ENCODE measurements at places on chromosomes 13 and 19.

DNA sequence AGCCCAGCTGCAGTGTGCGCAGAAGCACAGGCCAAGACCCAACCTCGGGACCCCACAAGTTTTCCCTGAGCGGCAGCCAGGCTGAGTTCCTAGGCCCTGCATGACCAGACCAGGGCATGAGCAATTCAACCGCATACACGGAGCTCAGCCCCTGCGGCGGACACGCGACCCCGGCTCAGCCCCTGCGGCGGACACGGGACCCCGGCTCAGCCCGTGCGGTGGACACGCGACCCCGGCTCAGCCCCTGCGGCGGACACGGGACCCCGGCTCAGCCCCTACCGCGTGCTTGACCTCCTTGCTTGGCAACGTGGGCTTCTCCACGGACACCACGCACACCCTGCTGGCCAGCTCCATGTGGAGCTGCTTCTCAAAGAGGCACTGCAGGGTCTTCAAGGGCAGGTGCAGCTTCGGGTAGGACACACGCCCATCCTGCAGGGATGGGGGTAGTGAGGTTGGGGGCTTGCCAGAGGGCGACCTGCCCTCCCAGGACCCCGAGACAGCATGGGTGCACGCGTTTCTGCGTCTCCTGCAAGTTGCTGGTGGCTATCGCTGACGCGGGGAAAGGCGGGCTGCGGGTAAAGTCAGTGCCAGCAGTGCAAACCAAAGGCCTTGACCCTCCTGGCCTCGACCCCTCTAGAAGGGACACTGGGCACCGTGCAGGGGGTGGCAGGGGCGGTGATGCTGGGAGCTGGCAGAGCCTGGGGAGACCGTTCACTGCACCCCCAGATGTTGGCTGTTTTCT is 10.0 kb downstream of the POLRMT start:
- H3K36me3 ChIP-seq, result peaks cover 2% of the 10 kb centered on the region
- peaks cover 8% of the 10 kb centered on the region for H3K4me1 ChIP-seq
- no peak overlapping the region for H3K27ac ChIP-seq
- no peak overlapping the region for H3K4me3 ChIP-seq
- no peaks in the 10 kb centered on the region for H3K27me3 ChIP-seq

- no peak for DNase-seq
- peaks cover 7% of the 10 kb centered on the region for H3K4me1 ChIP-seq
- no peak overlapping the region for H3K27ac ChIP-seq
- H3K36me3 ChIP-seq, result no peaks in the 10 kb centered on the region
- H3K4me3 ChIP-seq, result no peak overlapping the region
These were observed 218.8 kb downstream of the NBEA start for GRCh38 chr13:35160896-35161295.

DNA sequence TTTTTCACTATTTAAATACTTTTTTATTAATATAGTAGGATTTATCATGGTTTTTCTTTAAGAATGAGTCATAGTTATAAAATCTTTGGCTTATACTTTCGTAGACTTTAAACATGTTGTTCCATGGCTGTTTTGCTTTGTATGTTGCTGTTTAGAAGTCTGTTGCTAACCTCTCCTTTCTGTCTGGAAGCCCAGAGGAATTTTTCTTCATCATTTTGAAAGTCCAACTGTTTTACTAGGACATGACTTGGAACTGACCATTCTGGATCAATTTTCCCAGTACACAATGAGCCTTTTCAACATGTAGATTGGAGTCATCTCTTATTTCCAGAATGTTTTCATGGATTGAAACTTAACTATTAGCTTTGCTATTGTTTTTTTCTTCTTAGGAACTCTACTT is 7.9 kb downstream of the CAB39L start:
- no peaks in the 10 kb centered on the region for H3K27me3 ChIP-seq
- no peak for DNase-seq
- H3K27ac ChIP-seq, result no peak overlapping the region
- peaks cover 9% of the 10 kb centered on the region for H3K4me1 ChIP-seq
- H3K4me3 ChIP-seq, result no peak overlapping the region
- peaks cover 5% of the 10 kb centered on the region for H3K36me3 ChIP-seq

DNA sequence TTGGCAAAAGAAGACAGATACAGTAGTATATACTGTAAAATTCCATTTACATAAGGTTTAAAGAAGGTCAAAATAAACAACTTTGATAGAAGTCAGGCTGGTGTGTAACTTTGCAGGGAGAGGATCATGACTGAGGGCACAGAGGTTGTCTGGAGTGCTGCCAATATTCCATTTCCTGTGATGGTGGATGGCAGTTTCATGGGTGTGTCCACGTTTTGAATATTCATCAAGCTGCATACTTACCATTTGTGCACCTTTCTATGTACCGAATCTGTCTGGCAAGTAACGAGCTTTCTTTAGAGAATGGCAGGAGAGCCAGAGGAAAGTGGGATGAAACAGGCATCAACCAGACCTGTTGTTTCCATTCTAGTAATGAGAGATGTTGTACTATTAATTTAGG is 420.5 kb upstream of the HTR2A start:
- H3K27me3 ChIP-seq, result no peaks in the 10 kb centered on the region
- no peaks in the 10 kb centered on the region for H3K4me1 ChIP-seq
- H3K27ac ChIP-seq, result no peak overlapping the region

DNA sequence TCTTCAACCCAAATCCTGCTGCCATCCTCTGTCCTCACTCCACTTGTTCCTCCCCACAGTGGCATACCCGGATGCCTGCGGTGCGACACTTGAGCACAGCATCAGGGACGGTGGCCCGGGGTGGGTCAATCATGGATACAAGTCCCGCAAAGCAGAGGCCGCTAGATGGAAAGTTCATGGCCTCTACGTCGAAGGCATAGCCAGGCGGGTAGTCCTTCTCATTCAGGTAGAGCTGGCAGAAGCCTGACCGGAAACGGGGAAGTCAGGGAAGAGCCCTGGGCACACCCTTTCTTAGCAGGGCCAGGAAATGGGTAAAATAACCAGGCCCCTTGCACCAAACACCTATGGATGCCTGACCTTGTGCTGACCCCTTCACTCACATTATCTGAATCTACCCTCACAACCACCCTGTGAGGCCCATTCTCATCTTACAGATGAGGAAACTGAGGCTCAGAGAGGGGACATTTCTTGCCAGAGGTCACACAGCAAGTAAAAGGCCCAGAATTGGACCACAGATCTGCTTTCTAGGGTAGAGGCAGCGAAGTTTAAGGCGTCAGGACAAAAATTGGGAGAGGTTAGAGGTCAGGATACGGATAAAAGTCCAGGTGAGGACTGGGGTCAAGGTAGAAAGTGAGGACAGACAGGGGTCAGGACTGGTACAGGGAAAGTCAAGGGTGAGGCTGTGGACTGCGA is 6.5 kb downstream of the ATP4A start:
- no peak for DNase-seq
- peak overlapping the region; percentile 27 for H3K27ac ChIP-seq
- H3K4me1 ChIP-seq, result peaks cover 20% of the 10 kb centered on the region
- peaks cover 28% of the 10 kb centered on the region for H3K27me3 ChIP-seq
- H3K4me3 ChIP-seq, result peak overlapping the region; percentile 79

- peaks cover 49% of the 10 kb centered on the region for H3K27me3 ChIP-seq
- no peak for DNase-seq
- H3K4me3 ChIP-seq, result no peak overlapping the region
- H3K4me1 ChIP-seq, result peaks cover 6% of the 10 kb centered on the region
These were observed 52.8 kb downstream of the SERP2 start for GRCh38 chr13:44426461-44426860.

GRCh38 chr19:31344403-31344802 is 4.8 kb downstream of the TSHZ3 start:
- no peak for DNase-seq
- no peak overlapping the region for H3K27ac ChIP-seq
- H3K4me1 ChIP-seq, result peaks cover 23% of the 10 kb centered on the region
- peaks cover 34% of the 10 kb centered on the region for H3K27me3 ChIP-seq

- no peak overlapping the region for H3K4me3 ChIP-seq
- no peaks in the 10 kb centered on the region for H3K27me3 ChIP-seq
- no peaks in the 10 kb centered on the region for H3K36me3 ChIP-seq
- H3K27ac ChIP-seq, result no peak overlapping the region
- peaks cover 30% of the 10 kb centered on the region for H3K4me1 ChIP-seq
- DNase-seq, result no peak
These were observed 16.2 kb upstream of the CPB2 start for GRCh38 chr13:46121033-46121432.

- DNase-seq, result no peak
- no peaks in the 10 kb centered on the region for H3K4me1 ChIP-seq
- H3K27ac ChIP-seq, result no peak overlapping the region
- H3K36me3 ChIP-seq, result no peaks in the 10 kb centered on the region
- H3K27me3 ChIP-seq, result no peaks in the 10 kb centered on the region
These were observed 457.3 kb upstream of the MIR17HG start for GRCh38 chr13:90889906-90890834.

DNA sequence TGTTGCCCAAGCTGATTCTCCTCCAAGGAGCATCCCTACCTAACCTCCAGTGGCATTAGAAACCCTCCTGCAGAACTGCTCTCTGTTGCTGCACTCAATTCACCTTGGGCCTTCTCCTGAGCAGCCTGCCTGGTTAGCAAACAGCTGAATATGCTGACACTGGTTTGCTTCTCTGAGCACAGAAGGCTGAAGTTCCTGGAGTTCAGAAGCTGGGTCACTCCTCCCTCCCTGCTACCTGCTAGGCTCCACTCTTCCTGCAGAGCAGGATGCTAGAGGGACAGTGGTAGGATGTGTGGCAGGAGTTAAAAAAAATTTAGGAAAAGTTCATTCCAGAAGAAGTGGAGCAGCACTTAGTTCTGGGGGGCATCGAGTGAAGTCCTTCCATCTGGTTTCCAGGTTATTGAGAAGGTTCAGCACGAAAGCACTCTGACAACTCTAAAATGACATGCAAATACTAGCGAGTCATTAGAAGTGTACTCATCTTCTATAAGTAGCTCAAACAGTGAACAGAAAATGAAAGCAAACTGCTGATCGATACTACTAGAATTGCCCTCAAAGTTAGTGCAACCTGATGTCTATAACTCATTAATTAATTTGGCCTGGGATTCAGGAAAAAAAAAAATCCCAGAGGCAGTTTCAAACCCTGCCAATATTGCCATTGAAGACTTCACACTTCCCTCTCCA is 293.7 kb downstream of the POU4F1 start:
- H3K4me3 ChIP-seq, result no peak overlapping the region
- no peak for DNase-seq
- H3K36me3 ChIP-seq, result no peaks in the 10 kb centered on the region
- H3K27ac ChIP-seq, result no peak overlapping the region
- peaks cover 4% of the 10 kb centered on the region for H3K27me3 ChIP-seq

- H3K27me3 ChIP-seq, result peaks cover 14% of the 10 kb centered on the region
- no peak overlapping the region for H3K27ac ChIP-seq
- no peak for DNase-seq
- H3K36me3 ChIP-seq, result no peaks in the 10 kb centered on the region
These were observed 72.5 kb downstream of the FREM2 start for GRCh38 chr13:38759390-38759789.

DNA sequence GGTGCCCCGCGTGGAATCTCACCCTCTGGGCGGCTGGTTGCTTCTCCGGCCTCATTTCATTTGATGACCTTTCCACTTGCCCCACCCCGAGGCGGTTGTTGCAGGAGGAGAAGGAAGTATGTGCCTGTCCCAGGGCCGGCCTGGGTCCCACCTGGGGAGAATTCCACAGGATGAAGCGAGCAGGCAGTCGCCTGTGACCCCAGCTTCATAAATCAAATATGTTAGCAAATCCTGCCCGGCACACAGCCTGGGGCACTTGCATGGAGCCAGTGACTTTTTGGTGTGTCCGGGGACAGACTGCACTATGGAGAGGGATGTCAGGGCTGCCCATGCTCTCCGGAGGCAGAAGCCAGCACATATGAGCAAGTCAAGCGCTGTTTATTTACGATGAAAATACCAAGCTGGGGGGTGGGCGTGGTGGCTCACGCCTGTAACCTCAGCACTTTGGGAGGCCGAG is 19.7 kb upstream of the ZBTB7A start:
- no peaks in the 10 kb centered on the region for H3K36me3 ChIP-seq
- H3K4me3 ChIP-seq, result peak overlapping the region; percentile 59
- H3K27ac ChIP-seq, result peak overlapping the region; percentile 66
- H3K27me3 ChIP-seq, result no peaks in the 10 kb centered on the region

DNA sequence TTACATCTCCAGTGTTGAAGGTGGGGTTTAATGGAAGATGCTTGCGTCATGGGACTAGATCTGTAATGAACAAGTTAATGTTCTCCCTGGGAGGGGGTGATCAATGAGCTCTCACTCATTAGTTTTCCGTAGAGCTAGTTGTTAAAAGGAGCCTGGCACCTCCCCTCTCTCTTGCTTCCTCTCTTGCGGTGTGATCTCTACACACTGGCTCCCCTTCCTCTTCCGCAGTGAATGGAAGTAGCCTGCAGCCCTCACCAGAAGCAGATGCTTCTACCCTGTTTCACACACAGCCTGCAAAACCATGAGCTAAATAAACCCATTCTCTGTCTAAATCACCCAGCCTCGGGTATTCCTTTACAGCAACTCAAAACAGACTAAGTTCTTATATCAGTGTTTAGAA is 318.8 kb downstream of the SLITRK1 start:
- no peak overlapping the region for H3K27ac ChIP-seq
- no peak for DNase-seq
- no peak overlapping the region for H3K4me3 ChIP-seq
- no peaks in the 10 kb centered on the region for H3K4me1 ChIP-seq
- H3K36me3 ChIP-seq, result no peaks in the 10 kb centered on the region

- no peak overlapping the region for H3K27ac ChIP-seq
- no peak overlapping the region for H3K4me3 ChIP-seq
- H3K4me1 ChIP-seq, result no peaks in the 10 kb centered on the region
- no peaks in the 10 kb centered on the region for H3K36me3 ChIP-seq
- H3K27me3 ChIP-seq, result no peaks in the 10 kb centered on the region
- no peak for DNase-seq
These were observed 296.3 kb downstream of the KLF5 start for GRCh38 chr13:73355134-73355533.

DNA sequence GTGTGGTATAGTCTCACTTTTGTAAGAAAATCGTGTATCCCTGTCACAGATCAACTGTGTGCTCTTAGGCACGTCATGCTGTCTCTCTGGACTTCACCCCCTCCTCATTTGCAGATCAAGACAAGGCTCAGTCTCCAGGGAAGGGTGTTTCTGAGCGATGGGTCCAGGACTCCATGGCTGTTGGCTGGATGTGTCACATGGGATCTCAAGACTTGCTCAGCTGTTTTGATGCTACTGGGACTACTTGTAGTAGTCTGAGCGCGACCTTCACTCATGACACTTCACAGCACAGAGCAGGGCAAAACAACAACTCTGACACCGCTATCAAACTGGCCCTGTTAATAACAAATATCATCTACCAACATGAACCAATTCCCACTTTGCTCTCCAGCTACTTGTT is 36.2 kb downstream of the SMAD9 start:
- H3K4me3 ChIP-seq, result no peak overlapping the region
- H3K27ac ChIP-seq, result no peak overlapping the region
- H3K4me1 ChIP-seq, result no peaks in the 10 kb centered on the region
- no peak for DNase-seq
- peaks cover 55% of the 10 kb centered on the region for H3K27me3 ChIP-seq
- peaks cover 6% of the 10 kb centered on the region for H3K36me3 ChIP-seq

GRCh38 chr13:101552286-101552685 is 99.8 kb downstream of the ITGBL1 start:
- H3K27ac ChIP-seq, result no peak overlapping the region
- DNase-seq, result no peak
- H3K4me3 ChIP-seq, result no peak overlapping the region
- H3K36me3 ChIP-seq, result no peaks in the 10 kb centered on the region
- H3K27me3 ChIP-seq, result peaks cover 9% of the 10 kb centered on the region
